NK-92 treated with Interleukin-12 subunit alpha and Interleukin-12 subunit beta, amount 100 ng/mL, for 24 hours (cell line): ENCODE measurements at places on chromosomes 5 and 9.

DNA sequence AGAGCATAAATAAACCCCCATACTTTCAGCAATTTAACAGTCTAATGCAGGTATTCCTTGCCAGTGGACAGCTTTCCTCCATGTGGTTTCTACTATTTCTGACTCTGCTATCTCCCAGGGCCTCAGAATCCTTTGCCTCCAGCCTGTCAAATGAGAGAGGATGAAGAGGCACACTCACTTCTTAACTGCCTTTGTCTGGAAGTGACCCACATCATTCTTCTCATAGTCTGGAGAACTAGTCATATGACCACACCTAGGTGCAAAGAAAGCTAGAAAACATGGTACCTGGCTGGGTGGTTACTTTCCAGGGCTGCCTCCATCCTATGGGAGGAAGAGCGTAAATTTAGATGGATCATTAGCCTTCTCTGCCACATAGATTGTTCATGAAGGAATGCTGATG, 22.5 kb downstream of the PALM2AKAP2 start:
- DNase-seq: no peak

GRCh38 chr5:154370119-154370518, 75.7 kb upstream of the SAP30L start:
- no peak for DNase-seq

DNA sequence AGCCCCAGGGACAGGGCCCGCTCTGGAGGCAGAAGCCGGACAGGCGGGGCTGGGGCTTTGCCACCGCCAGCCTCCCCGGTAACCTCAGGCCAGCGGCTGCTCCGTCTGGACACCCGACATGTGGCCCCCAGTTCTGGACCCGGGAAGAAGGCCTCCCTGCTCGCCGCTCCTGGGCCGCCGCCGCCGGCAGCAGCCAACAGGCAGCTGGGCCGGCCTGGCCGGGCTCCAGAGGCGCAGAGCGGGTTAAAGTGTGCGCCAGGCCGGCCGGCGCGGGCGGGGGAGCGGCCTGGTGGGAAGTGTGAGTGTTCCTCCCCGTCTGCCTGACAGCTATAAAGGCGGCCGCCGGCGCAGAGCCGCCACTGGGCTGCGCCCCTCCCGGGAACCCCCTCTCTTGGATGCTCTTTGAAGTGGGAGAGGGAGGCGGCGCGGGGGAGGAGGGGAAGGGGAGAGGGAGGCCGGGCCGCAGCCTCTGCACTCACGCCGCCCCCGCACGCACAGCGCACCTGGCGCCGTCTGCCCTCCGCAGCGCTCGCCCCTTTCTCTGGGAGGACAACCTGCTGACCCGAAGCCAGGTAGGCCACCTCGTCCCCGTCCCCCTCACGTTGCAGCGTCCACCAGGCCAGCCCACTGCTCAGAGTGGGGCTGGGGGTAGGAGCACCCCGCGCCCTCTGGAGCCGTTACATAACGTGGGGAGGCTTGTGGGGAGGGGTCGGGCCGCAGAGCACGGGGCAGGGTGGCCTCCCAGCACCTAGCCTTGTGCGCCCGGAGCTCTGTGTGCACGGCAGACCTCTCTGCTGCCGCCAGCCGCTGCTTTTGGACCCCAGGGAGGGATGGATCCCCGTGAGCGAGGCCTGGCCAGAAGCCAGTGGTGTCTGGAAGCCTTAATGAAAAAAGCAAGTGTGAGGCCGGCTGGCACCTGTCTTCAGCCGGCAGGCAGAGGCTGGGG, at the start of gene ADAMTSL2:
Gene ADAMTSL2 (plus strand): TSS at position 359 of the 946 bp plus-strand sequence. CDS start 2,009 bp downstream, outside the sequence.
- DNase-seq: no peak

DNA sequence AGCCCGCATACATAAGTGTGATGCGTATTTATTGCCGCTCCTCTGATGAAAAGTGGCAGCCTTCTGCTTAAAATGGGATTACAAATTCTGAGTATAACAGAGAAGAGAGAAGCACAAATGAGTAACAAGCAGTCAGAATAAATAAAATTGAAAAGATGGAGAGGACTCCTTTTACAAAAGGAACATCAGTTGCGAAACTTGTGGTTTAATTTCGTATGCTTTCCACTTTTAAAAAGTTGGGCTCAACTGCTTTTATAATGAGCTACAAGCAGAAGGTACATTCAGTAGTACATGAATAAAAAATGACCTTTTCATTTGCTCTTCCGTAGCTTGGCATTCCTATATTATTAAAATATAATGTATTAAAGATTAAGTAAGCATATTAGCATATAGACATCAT, 320.0 kb downstream of the FBXL17 start:
- no peak for DNase-seq

- DNase-seq: no peak
Measured at GRCh38 chr5:2184026-2184366, 301.3 kb upstream of the IRX4 start.

- no peak for DNase-seq
Measured at GRCh38 chr5:74919041-74919440, 52.9 kb upstream of the FAM169A start.

DNA sequence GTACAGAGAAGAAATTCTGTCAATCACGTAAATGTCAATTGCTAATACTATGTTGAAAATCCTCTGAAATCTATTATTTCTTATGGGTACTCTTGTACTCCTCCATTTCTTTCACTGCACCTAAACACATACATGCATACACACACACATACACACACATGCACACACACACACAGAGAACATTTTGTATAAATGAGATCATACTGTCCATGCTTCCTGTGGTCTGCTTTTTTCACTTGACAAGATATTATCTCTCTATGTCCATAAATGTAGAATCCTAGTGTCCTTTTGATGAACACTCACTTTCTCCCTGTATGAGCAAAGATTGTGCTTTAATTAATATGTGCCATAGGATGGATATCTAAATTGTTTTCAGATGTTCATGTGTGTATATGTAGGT, 32.7 kb upstream of the TLR4 start:
- no peak for DNase-seq

- DNase-seq: no peak
Measured at GRCh38 chr5:133778636-133779035, 166.3 kb upstream of the FSTL4 start.

GRCh38 chr9:125651576-125652232, 55.3 kb downstream of the MAPKAP1 start:
- no peak for DNase-seq

- no peak for DNase-seq
Measured at GRCh38 chr5:106525438-106525837, 1145.3 kb downstream of the EFNA5 start.

DNA sequence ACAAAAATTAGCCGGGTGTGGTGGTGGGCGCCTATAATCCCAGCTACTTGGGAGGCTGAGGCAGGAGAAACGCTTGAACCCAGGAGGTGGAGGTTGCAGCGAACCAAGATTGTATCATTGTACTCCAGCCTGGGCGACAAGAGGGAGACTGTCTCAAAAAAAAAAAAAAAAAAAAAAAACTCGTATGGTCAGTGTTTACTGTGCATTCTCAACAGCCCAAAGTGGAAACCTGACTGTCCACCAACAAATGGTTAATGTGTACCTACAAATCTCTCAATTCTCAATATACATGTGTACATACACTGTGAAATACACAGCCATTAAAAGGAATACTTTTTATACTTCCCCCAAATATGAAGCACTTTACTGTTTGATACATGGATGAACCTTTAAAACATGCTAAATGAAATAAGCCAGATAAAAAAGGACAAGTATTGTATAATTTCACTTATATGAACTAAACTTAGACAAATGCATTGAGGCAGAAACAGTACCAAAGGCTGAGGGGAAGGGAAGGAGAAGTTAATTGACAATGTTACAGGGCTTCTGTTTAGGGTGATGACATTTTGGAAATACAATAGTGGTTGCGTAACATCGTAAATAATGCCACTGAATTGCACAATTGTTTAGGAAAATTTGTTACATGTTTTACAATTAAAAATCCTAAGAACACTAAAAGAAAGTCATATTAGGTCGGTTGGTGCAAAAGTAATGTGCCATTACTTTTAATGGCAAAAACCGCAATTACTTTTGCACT, 16.5 kb downstream of the DNAJA1 start:
- no peak for DNase-seq
